GM12864 (cell line): ENCODE measurements at places on chromosomes 13 and 19.

DNA sequence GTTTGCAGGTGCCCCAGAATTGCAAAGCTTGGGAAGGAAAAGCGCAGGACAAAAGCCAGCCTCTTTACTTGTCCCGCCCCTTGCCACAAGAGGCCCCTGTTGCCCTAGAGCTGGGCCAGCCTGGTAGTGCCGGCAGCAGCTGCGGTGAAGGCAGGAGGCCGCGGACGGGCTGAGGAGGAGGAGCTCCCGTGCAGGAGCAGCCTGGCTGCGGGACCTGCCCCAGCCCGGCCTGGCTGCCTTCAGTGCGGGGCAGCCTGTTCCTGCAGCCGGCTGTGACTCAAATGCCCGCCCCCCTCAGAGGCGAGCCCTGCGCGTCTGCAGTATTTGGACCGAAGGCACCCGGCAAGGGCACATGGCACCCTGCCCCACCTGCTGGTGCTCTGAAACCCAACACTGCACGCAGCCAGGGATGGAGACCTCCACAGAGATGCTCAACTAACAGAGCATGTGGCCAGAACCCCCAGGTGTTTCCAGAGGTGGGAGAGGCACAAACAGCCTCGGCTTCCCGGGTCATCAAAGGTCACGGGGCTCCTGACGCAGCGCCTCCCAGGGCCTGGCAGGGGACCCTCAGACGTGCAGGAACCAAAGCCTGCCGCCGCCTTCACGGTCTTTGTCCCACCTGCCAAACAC is 29.7 kb downstream of the NAXD start:
- DNase-seq, result no peak

GRCh38 chr19:14203177-14203576 is 2.8 kb downstream of the ADGRL1 start:
- DNase-seq, result no peak

DNA sequence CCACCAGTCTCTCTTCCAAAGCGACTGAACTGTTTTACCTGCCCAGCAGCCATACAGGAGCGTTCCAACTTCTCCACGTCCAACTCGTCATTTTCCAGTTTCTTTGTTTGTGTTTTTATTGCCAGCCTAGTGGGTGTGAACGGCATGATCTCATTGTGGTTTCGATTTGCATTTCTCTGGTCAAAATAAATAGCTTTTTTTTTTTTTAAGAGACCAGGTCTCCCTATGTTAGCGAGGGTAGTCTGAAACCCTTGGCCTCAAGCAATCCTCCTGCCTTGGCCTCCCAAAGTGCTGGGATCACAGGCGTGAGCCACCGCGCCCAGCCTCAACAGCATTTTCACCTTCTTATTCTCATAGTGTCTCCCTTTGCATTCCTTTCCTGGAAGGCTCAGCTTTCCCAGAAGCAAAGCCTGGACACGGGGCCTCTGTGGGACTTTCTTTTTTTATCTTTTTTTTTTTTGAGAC is 4.2 kb upstream of the JSRP1 start:
- DNase-seq, result peak; percentile 47

- no peak for DNase-seq
These were observed 62.3 kb upstream of the UQCRFS1 start for GRCh38 chr19:29275266-29275665.

DNA sequence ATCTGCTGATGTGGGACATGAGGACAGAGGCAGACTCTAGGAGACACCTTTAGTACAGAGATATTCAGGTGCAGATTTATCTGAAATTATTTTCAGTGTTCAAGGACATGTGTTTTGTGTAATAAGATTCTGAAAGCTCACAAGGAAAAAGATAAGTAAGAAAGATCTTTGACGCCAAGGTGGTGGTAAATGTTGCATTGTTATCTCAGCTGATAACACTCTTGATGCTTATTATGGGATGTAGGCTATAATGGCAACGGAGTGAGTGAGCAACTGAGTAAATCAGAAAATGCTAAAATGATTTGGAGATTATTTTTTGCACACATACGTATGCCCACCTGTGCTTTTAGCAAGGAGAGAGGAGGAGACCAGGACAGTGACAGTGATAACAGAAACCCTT is 510.9 kb downstream of the KLF12 start:
- DNase-seq, result no peak

DNA sequence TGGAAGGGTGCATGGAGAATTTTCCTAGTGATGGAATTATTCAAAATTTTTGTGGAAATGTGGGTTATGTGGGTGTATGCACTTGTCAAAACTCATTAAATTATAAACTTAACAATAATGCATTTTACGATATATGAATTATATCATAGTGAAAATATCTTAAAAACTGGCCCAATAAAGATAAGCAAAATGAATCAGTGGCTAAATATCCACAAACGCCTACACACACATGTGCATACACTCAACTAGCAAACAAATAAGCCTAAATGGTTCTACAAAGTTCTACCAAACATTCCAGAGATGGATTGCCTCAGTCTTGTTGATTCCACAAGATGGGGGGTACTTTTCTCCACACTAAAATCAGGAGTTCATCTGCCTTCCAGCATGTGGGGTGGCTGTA is 349.5 kb downstream of the TSHZ3 start:
- DNase-seq, result no peak

- DNase-seq, result no peak
These were observed at the start of gene MEDAG for GRCh38 chr13:30905932-30906383. Gene MEDAG, plus strand, starts transcription at chr13:30906271. Its CDS starts 245 bp downstream, at chr13:30906516.

- no peak for DNase-seq
These were observed 844.5 kb downstream of the DIAPH3 start for GRCh38 chr13:59319276-59319675.

DNA sequence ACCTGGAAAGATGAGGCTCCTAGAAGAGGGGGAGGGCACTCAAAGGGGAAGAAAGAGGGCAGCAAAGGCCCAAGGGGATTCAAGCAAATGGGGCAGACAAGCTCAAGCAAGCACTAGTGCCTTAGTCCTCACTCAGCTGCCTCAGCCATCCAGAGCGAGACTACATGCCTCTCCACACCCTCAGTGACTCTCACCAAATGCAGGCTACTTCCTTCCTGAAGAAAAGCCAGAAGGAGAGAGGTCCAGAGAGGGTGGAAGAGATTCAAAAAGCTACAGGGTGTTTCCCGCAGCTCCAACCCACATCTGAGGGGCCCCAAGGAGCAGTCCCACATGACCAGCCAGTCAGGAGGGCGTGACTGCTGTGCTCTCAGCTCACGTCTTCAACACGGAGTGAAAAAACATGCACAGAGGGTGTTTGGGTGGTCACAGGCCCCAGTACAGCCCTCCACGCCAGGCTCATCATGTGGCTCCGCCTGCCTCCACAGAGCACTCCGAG is 40.5 kb downstream of the MIPEP start:
- DNase-seq, result no peak

GRCh38 chr13:24887759-24888158 is 123.8 kb downstream of the RNF17 start:
- no peak for DNase-seq

GRCh38 chr19:18484992-18485391 is 36.9 kb downstream of the ELL start:
- DNase-seq, result no peak

DNA sequence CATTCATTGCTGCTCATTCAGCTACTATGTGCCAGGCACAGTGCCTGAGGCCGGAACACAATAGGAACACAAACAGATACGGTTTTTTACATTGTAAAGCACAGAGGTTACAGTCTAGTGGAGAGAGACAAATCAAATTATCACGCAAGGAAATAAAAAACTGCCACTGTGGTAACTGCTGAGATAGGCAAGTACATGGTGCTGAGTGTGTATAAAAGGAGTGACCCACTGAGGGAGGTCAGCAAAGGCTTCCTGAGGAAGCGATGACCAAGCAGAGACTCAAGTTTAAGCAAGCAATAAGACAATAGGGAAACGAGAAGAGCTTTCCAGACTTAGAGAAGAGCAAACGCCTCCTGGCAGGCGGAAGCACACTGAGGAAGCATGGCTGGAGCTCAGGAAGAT is 56.4 kb downstream of the NUFIP1 start:
- no peak for DNase-seq

GRCh38 chr19:16405797-16406196 is 66.0 kb downstream of the EPS15L1 start:
- DNase-seq, result no peak

GRCh38 chr19:38942471-38943181 is 11.9 kb downstream of the MRPS12 start:
- no peak for DNase-seq

- DNase-seq, result no peak
These were observed 763 bp upstream of the LRP3 start for GRCh38 chr19:33193269-33193864.

- DNase-seq, result no peak
These were observed 15.2 kb upstream of the SLC10A2 start for GRCh38 chr13:103081435-103081834.

DNA sequence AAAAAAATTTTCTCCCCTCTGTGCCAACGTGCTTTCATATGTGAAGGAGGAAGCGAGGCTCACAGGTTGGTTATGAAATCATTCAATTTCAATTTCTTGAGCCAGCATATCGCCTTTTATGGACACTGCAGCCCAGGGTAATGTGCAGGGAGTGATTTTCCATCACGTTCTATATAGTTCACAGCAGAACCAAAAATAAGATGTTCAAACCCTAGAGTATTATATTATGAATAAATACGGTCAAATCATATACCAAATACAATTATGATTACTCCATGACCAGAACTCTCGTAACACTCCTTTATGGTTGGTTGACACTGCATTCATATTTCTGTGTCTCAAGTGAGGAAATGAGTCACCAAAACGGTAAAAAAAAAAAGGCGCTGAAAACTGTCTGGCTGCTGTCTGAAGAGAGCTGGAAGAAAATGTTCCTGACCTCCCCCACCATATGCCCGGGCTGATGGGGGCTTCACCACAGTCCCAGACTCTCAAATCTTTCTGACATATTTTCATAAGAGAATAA is 75.8 kb upstream of the UBAC2 start:
- no peak for DNase-seq

- no peak for DNase-seq
These were observed 1422.4 kb upstream of the MIR17HG start for GRCh38 chr13:89925107-89925506.

- no peak for DNase-seq
These were observed 21.7 kb downstream of the LILRB4 start for GRCh38 chr19:54684527-54684926.

DNA sequence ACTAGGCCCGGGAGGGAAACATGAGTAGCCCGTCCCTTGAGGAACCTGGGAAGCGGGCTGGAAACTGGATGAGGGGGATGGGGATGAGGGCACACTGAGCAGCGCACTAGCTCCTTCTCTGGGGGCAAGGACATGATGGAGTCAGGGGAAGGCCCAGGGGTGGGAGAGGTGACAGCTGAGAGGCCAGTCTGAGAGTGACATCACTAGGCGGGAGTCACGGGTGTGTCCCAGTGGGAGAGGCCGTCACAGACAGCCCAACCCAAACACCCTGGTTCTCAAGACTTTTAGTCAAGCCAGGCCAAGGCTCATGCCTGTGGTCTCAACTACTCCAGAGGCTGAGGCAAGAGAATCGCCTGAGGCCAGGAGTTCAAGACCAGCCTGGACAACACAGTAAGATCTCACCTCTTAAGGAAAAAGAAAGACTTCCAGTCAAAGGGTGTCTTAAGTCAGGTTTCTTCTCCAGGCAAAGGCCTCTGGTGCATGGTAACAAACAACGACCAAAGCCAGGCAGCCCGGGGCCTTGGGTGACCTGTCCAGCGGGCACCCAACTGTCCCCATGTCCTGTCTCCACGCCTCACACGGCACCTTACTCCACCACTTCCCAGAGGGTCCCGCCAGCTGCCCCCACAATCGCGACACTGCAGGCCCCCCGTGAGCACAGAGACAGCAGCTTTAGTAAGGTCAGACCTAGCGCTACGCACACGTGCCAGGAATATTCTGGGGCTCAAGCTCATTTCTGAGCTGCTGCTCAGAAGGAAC is 25.5 kb upstream of the TIMM44 start:
- no peak for DNase-seq

DNA sequence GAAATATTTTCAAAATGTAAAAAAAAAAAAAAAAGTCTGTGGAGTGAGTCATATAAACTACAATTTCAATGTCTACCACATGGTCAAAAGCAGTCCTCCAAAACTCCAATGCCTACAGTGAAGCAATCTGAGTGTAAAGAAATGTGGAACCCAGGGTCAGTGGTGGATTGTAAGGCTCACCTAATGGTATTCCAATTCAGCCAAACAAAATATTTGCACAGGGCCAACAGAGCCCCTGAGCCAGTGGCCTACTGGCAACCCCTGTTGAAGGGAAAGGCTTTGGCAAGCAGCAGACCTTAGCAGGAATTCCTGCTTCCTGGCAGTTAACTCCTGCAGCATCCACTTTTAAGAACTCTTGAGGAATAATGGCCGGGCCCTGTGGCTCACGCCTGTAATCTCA is 3.4 kb downstream of the DNMT1 start:
- DNase-seq, result no peak

DNA sequence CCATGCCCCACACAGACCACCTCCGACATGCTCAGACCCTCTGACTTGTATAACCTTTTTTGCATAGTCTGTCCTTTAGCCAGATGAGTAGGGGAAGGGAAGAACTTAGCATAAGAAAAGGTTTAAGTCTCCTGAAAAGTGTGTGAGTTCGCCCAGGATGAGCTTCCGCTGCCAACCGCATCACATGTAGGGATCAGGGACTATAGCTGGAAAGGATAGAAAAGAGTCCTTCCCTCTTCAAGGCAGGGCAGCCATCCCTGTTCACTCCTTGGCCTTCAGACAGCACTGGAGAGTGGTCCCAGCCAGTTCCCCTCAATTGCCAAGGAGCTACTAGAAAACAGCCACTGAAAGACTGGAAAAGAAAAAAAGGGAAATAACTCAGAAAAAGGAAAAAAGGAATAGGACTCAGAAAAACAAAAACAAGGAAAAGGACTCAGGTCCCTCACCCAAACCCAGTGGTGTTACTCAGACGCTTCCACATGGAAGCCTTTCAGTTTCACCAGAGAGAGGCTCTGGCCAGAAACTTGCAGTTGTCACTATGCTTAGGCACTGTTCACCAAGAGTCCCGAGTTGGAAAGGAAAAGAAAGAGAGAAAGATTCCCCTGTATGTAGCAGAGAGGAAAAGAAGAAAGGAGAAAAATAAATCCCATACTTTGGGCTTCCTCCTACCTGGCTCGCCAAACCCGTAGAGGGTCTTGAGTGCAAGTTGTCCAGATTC is 5.6 kb upstream of the TM9SF2 start:
- no peak for DNase-seq

DNA sequence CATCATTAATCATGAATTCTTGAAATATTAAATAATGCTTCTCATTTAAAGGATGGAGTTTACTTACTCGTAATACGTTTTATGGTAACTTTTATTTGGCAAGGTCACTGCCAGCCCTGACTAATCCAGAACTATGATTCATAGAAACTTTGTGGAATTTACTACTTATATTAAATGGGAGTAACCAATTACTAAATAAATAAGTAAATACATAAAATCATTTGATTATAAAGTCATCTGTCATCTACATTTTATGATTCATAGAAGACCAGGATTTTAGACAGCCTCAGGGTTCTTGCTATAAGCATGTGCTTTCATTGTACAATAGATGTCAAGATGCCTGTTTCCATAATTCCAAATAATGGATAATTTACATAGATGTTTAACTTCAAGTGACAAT is 611.1 kb downstream of the TBC1D4 start:
- DNase-seq, result no peak
